ENCODE measurements at places on chromosomes 16 and 17.

DNA sequence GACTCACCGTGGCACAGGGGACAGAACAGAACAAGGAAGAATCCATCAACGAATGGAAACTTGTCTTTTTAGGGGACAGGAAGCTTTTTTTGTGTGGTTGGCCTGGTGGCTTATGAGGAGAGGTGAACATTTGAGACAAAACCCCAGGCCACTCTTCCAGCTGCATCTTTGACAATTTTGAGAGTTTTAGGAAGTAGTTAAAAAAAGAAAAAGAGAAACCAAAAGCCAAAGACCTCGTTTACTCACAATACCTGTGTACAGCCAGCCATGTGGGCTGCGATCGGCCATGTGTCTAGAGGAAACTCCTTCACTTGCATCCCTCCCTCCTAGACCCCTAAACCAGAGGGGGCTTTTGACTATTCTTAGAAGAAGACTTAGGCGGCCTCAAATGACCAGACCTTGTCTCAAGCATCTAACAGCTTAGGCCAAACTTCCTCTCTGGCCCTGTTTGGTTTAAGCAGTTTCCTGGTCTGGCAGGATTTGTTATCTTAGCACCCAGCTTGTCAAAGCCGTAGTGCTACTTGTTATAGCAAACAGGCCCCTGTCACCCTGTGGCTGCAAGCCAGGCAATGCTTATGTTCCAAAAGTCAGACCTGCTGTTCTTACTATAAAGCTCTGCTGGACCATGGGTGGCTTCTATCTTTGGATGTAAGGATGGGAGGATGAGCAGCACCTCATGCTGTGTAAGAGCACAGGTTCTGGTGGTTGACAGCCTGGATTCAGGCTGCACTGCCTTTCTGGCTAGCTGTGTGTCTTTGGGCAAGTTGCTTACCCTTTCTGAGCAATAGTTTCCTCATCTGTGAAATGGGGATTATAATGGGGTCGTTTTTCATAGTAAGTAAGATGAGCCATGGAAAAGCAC is 17.7 kb downstream of the KSR1 start:
- no peak for DNase-seq

DNA sequence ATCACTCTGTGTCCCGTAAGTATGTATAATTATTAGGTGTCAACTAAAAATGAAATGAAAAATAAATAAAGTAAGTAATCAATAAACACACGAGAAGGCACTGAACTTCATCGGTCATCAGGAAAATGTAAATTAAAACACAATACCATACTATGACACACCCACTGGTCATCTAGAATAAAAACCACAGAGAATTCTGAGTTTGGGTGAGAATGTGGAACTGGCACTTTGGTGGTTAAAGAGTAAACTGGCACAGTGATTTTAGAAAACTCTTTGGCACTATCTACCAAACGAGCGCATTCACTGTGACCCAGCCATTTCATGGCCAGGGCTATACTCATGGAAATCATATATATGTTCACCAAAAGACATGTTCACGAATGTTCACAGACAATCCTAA is 98.2 kb downstream of the HS3ST3A1 start:
- no peak for DNase-seq

- DNase-seq: no peak
Observed at GRCh38 chr17:62780269-62780668, 27.8 kb downstream of the MARCHF10 start.

- no peak for DNase-seq
Observed at GRCh38 chr17:29124925-29125273, 55.3 kb downstream of the MYO18A start.
